ENCODE measurements at places on chromosomes 16 and 17.

DNA sequence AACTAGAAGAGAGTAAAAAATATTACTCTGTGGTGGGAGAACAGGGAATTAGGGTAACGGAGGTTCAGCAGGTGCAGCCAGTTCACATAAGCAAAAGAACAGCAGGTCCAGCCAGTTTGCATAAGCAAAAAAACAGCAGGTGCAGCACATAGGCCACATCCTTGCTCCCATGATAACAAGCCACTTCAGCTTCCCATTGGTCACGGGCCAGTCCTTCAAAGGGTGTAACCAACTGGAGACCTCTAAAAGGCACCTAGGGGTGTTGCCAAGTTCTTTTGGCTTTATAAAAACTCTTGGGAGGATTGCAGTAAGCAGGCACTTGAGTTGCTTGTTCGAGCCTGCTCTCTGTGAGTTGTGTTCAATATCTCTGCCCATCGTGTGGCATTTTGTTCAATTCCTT lies 488.1 kb downstream of the XYLT1 start:
- DNase-seq, result no peak

DNA sequence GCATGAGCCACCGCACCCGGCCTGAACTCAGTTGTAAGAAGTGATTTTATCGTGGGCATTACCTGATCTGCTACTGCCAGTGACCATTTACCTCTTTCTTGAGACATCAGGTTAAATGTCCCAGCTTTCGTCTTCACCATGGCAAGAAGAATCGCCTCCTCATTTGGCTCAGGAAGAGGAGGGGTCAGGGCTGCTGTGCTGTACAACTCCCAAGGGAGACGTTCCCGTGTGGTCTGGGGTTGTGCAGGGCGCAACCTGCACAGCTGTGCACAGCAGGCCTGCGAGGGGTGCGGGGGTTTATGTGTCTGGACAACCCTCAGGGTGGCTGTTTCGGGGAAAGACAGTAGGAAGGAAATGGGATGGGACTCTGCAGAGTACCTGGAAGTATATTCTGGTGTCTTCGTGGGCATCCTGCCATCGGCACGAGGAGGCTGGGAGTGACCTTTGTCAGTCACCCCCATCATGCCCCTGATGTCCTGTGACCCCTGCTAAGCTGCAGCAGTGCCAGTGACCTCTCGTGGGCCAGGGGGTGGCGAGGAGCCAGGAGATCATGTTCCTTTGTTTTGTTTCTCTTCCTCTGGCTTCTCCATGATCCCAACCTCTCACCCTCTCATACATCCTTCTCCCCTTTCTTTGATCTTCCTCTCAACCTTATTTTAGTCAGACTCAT lies 27.3 kb downstream of the CIBAR2 start:
- no peak for DNase-seq

- no peak for DNase-seq
Measured at GRCh38 chr17:3802461-3803307, 1.7 kb upstream of the ITGAE start.

- DNase-seq, result no peak
Measured at GRCh38 chr17:37440424-37440823, 33.7 kb downstream of the TADA2A start.

- DNase-seq, result no peak
Measured at GRCh38 chr16:10969615-10970014, 25.3 kb downstream of the CLEC16A start.

- no peak for DNase-seq
Measured at GRCh38 chr17:36932694-36933511, 4.4 kb upstream of the LHX1 start.

DNA sequence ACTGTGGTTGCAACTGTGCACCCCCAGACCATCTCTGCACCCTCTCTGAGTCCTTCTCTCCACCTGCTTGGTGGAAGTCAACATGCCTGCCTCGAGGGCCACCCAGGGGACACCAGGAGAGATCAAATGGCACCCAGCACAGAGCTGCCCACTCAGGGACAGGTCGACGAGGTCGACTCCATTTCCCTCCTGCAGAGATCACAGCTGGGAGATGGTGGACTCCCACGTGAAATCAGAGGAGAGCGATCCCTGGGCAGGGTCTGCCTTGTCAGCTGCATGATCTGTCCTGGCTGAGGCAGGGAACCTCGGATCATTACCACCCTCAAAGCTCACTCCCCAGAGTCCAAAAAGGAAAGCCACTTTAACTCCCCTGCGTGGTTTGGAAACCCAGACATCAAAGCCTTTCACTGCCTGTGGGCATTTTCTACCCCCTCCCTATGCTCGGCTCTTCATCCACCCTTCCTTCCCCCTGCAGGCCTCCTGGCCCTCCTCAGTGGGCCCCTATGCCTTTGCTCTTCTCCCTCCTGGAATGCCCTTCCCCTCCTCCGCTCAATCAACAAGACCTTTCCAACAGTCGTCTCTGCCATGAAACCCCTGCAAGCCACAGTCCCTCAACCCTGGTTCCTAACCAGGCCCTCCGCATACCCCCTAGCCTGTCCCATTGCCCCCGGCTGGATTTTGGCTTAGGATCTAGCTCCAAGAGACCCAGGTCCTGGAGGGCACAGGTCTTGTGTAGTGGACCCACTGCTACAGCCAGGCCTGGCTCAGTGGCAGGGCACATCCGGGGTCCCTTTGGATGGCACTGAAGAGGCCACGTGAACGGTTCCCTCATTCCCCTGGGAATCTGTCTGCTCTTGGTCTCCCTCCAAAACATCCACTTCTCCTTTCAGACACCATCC lies 103.8 kb upstream of the RPL38 start:
- no peak for DNase-seq

DNA sequence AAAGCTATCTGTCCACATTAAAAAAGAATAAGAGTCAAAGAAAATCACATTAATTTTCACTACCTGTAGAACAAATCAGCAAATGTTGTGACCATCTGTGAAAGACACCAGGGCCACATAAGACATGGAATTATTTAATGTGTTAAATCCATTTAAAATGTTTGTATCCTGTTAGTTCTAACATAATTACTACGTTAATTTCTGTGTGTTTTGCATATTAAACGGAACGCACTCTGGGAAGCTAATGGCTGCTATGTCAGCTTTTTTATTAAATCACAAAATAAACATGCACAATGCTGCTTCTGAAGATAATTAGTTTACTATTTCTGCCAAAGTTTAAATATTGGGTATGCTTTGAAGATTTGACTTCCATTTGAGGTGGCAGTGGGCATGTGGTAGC lies 1061.2 kb downstream of the CDH11 start:
- DNase-seq, result no peak

DNA sequence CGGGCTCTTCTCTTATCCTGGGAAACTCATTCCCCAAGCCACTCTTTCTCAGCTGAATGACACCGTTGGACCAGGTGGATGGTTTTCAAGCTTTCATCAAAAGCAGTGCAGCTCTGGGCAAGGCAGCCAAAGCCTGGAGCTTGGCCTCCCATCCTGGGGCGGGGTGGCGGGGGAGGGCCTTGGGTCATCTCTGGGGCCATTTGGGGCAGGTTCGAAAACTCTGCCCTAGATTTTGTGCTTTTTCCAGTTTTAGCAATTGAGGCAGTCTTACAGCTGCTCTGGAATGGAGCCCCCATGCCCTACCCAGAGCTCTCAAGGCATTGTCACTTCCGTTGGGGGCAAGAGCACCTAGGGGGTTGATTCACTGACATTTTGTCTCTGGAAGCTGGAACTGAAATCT lies 9.1 kb downstream of the MPRIP start:
- no peak for DNase-seq

DNA sequence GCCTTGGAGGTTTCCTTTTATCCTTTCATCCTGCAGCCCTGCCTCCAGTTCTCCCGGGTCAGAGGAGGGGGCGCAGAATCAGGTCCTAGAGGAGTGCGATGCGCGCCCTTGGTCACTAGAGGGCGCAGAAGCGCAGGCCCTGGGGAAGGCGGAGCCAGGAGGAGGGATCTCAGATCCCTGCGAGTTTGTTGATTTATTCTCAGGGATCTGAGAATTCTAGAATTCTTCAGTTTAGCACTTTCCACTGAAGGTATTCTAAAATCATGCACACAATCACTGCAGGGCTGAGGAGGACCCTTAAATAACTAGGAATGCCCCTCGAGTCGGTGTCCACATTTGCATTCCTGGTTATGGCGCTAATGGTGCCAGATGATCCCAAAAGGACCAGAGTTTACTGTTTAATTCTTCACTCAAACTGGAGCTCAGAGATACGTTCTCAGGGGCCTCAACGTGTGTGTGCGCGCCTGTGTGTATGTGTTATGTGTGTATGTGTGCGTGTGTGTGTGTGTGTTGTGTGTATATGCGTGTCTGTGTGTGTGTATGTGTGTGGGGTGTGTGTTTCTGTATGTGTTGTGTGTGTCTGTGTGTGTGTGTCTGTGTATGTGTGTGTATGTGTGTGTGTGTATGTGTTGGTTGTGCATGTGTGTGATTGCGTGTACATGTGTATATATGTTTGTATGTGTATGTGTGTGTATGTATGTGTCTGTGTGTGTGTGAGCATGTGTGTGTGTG lies 6.9 kb upstream of the ELAC2 start:
- no peak for DNase-seq

GRCh38 chr17:63930951-63931575 lies 1.1 kb downstream of the CD79B start:
- DNase-seq, result no peak

DNA sequence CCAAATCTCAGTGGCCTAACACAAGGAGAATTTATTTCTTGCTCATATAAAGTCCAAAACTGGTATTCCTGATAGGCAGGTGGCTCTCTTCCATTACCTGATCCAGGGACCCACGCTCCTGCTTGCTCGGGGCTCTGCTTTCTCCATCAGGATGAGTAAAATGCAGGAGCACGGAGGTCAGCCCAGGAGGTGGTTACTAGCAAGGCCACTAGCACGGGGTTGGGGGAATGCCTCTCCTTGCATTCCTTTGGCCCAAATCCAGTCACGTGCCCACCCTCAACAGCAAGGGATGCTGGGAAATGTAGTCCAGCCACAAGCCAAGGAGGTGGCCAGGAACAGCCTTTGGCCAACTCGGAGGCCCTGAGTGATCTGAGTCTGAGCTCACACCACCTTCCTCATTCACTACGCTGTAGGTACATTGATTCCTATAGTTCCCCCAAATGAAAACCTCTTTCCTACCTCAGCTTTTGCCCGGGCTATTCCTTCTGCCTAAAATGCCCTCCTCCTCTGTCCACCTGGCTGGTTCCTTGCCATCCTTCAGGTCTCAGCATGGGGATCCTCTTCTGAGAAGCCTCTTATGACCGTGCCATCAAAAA lies 38.3 kb upstream of the HAPSTR1 start:
- peak; percentile 36 for DNase-seq

DNA sequence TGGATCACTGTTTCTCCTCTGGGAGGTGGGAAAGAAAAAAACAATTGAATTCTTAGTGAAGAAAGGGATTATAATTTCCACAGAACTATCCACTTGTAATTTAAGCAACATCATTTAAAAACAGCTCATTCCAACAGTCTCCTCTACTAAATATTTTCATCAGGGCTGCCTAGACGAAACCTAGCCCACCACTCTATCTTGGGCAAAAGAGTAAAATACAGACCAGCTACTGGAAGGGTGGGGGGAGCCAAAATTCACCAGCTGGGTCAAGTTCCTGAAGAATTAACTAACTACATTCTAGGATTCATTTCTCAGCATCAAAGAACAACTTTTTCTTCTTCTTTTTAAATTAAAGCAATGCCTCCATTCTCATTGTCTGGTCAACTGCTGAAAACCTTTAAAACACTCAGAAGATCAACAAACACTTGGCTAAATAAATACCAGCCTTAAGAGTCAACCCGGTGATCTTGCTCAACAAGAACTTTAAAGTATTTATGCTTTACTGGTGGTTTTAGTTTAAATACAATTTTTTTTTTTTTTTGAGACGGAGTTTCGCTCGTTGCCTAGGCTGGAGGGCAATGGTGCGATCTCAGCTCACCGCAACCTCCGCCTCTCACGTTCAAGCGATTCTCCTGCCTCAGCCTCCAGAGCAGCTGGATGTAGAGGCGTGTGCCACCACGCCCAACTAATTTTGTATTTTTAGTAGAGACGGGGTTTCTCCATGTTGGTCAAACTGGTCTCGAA lies 25.2 kb downstream of the KANSL1 start:
- no peak for DNase-seq

Measured in right renal cortex interstitium (tissue), 3 donors.